ENCODE measurements at places on chromosomes 13 and 19.

GRCh38 chr13:108586826-108587225 lies 42.6 kb upstream of the MYO16 start:
- no peak for DNase-seq

DNA sequence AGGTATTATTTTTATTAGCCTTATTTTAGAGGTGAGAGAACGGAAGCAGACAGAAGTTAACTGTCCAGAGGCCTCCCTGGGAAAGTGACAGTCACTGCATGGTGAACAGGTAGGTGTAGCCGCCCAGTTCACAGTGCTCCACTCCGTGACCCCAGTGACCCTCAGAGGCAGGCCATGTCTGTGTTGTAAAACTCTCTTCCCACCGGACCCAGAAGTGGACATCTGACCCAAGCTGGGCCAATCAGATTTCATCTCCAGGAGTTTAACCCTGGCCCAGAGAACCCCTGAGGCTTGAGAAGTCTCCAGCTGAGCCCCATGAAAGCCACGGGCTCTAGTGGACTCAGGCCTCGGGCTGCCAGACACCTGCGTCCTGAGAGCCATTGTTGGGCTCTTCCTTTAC lies 83.6 kb upstream of the FARP1 start:
- no peak for DNase-seq

DNA sequence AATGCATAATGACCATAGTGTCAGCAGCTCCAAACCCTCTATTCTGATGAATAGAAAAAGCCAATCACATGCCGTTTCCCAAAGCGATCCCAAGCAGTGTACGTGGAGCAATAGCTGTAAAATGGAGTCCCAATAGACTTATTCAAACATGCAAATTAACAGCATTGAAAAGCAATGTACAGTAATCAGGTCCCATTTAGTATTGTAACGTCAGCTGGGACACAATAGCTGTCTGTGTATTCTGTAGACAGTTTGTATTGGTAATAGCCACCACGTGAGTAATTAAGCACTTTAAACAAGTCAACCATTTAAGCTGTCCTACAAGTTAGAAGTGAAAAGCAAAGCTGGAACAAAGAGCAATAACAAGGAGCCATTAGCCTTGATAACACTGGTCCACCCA lies 698.2 kb downstream of the PCDH17 start:
- DNase-seq: peak; percentile 53

DNA sequence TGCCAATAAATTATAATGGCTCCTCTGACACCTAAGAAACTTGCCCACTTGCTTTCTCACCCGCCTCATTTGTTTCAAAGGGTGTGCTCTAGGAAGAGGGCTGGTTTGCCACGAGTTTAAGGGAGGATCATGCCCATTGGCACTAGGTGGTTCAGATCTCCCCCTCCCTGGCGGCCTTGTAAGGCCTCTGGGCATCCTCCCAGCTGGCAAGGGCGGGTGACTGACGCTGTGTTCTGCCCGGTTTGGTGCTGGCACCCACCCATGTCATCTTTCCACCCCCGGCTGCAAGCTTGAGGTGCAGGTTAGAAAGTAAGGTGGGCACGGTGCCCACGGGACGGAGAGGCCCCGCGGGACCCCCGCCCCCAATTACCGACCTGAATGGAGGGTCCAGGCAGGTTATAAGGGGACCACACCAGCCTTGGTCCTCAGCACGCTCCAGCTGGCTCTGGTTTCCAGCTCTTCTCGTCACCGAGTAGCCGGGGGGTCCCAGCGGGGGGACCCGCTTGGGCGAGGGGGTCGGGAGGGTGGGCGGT lies 90.4 kb downstream of the PTPRS start:
- no peak for DNase-seq

DNA sequence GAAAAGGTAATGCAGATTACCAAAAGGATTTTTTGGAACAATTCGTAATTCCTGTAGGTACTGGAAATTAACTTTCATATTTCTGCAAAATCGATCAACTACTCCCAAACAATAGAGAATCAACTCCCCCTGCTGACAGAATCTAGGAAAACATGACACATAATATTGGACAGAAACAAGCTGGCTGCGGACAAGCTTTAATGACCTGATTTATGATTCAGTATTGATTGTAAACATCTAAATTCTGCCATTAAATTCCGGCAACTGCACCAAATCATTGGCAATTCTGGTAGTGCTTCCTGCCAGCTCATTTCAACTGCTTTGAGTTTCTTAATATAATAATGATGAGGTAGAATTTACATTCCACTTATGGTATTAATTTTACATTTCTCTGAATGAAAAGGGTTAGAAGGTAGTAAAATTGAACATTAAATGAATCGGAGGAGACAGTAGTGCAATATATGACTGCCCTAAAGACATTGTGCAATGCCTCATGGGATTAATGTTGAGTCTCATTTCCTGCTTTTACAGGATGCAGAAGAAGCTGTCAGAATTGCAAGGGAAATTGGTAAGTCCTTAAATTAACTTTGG lies 146.5 kb downstream of the PCCA start:
- peak; percentile 83 for DNase-seq

DNA sequence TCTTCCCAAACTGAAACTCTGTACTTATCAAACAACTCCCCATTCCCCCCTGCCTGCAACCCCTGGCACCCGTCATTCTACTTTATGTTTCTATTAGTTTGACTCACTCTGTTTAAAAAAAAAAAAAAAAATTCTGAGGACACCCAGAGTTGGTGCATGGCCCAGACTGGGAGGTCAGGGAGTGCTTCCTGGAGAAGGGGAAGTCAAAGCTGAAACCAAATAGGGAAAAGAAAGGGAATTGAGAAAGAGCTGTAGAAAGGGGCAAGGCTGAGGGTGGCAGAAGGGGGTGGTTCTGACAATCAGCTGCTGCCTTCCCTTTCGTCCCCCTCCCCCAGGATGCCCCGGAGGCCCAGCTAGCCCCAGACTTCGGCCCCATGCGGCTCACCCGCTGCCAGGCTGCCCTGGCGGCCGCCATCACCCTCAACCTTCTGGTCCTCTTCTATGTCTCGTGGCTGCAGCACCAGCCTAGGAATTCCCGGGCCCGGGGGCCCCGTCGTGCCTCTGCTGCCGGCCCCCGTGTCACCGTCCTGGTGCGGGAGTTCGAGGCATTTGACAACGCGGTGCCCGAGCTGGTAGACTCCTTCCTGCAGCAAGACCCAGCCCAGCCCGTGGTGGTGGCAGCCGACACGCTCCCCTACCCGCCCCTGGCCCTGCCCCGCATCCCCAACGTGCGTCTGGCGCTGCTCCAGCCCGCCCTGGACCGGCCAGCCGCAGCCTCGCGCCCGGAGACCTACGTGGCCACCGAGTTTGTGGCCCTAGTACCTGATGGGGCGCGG lies 9.0 kb upstream of the STRN4 start:
- no peak for DNase-seq

DNA sequence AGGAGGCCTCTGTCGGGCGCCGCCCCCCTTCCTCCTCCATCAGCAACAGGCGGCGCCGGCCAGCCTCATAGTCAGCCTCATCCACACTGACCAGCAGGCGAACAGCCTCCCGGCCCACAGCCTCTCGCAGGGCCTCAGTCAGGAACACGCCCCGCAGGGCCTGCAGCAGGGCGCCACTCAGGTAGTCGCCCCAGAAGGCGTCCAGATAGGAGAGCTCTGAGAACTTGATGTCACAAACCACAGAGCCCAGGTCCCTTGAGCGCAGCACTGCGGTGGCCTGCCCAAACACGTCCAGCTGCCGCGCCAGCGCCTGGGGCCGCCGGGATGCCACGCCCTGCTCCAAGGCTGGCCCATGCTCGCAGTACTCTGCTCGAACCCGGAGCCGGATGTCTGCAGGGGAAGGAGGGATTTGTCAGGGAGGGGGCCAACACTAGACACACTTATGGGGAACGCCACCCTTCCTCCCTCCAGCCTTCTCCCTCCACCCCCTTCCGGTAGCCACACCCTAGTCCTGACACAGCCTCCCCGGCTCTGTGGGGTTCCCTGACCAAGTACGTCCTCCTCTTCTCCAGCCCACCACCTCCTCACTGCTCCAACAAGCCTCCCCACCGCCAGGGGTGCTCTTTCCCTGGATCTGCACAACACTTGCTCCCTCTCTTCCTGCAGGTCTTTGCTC lies 17.9 kb downstream of the DEDD2 start:
- DNase-seq: no peak

GRCh38 chr13:107450431-107450830 lies 764.9 kb downstream of the LIG4 start:
- DNase-seq: no peak

GRCh38 chr13:89052699-89053098 lies 1381.5 kb downstream of the SLITRK5 start:
- DNase-seq: no peak

GRCh38 chr19:32265995-32266394 lies 79.4 kb upstream of the ZNF507 start:
- DNase-seq: no peak
